Tibial artery (tissue), 4 donors: ENCODE measurements at places on chromosomes 2 and 18.

GRCh38 chr2:238955648-238956531 lies 108.0 kb downstream of the TWIST2 start:
- no peak for DNase-seq

- DNase-seq, result no peak
These were observed 92.8 kb upstream of the MSH2 start for GRCh38 chr2:47309952-47310800.

- DNase-seq, result no peak
These were observed 80.5 kb downstream of the ZBTB7C start for GRCh38 chr18:48328473-48329210.

DNA sequence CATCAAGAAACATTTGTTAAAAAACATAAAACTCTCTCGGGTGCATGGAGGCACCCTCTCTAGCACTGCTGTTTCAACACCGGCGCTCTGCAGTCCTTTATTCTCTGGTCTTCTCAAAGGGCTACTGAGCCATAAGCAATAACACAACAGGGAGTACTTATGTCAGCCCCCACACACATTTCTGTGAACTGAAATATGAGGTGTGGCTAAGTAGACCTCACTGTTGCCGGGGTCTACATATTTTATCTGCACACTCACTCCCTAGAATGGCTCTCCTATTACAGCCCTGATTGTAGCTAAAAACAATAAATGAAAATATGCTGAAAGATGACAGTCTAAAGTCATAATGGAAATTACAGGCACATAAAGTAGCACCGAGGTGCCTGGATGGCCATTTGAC lies 235.1 kb downstream of the GRB14 start:
- DNase-seq, result no peak

GRCh38 chr2:26298286-26298637 lies 47.7 kb upstream of the SELENOI start:
- no peak for DNase-seq

DNA sequence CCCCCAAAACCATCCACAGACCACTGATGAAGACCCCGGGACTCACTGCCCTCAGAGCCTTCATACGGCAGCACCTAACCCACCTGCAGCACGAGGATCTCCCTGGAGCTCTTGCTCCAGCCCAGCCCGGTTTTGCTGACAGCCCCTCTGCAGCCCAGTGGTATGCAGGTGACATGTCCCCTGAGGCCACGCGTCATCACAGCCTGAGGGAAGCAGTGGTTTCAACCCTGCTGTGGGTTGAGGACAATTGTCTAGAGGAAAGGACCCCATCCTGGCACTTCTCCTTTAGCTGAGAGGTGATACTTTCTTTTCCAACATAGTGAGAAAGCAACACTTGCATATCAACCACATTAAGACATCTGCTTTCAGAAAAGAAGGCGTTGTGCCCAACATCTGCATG lies 134.0 kb downstream of the SEPTIN10 start:
- no peak for DNase-seq

GRCh38 chr2:168686452-168687191 lies 115.8 kb upstream of the NOSTRIN start:
- DNase-seq, result no peak

DNA sequence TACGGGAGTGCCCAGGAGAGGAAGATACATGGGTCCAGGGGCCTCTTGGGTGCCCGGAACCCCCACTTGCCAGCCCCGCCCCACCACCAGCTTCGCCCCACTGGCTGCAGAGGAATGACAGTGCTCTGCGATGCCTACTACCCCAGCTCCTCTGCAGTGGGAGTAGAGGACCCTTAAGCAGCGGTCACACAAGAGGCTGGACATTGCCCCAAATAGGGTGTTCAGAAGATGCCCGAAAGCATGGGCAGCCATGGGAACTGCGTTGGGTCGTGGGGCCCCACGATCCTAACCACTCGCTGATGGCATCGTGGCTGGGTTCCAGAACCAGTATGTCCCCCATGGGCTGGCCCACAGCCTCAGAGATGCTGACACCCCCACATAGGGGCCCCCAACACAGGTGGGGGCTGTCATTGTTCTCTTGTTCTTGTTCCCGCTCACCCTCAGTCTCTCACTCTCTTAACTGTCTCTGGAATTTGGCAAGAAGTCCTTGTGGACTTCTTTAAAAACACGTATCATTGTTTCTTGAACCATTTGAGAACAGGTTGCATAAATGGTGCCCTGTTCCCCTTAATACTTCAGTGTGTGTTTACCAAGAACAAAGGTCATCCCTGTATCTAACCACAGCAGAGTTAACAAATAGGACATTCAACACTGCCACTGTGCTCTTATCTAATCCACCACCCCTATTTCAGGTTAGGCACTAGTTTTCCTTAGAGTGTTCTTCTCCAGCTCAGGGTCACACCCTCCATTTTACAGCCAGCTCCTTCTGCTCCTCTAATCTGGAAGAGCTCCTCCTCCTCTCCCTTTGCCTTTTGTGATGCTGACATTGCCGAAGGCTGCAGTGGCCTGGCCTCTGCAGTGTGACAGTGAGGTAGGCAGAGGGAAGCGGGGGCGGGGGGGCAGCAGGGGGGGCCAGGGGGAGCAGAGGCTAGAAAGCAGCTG lies 76.3 kb downstream of the STPG4 start:
- no peak for DNase-seq

DNA sequence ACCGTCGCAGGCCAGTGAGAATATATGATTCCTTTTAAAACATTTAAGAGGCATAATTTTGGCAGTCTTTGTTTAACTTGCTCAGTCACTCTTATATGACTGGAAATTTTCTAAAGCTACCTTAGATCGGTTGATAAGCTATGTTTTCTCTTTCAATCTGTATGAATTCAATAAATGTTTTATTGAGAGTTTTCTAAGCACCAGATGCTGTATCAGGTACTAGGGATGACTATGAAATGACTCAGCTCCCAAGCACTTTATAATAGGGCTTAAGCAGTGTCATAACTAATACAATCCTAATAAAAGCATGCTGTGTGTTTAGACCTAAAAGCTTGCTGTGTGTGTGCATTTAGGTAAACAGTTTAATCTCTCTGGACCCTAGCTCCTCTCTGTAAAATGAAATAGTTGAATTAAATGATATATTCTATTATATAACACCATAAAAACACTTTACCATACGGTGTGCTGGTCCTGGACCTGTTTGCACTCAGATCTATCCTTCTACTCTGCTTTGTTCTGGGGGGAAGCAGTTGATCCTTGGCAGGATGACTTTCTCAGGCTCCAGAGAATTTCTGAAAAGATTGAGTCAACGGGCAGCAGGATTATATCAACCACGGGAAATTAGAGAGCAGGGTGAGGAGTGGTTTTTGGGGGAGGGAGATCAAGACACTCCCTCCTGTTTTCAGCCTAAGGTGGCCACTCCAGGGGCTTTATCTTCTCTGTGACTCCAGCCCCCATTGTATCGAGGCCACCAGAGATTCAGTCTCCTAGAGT lies 26.1 kb upstream of the SLC38A11 start:
- no peak for DNase-seq

- DNase-seq, result no peak
These were observed 1.1 kb downstream of the ITGAV start for GRCh38 chr2:186590759-186591505.

DNA sequence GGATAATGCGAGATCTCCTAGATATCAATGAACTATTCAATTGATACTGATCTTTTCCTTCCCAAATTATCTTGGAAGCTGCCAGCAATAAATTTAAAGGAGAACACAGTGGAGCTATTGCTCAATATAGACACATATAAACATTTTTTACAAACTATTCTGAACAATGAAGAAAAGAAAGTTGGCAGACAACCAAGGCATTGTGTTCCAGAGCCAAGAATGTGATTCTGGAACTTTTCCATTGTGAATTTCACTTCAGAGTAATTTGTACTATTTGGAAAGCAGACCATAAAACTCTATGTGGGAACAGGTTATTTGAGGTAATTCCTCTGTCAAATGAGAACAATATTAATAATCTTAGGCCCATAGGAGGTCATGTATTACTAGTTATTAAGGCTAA lies 588.2 kb downstream of the IRS1 start:
- DNase-seq, result no peak

- DNase-seq, result no peak
These were observed 223.4 kb upstream of the SMAD2 start for GRCh38 chr18:48153613-48154481.

DNA sequence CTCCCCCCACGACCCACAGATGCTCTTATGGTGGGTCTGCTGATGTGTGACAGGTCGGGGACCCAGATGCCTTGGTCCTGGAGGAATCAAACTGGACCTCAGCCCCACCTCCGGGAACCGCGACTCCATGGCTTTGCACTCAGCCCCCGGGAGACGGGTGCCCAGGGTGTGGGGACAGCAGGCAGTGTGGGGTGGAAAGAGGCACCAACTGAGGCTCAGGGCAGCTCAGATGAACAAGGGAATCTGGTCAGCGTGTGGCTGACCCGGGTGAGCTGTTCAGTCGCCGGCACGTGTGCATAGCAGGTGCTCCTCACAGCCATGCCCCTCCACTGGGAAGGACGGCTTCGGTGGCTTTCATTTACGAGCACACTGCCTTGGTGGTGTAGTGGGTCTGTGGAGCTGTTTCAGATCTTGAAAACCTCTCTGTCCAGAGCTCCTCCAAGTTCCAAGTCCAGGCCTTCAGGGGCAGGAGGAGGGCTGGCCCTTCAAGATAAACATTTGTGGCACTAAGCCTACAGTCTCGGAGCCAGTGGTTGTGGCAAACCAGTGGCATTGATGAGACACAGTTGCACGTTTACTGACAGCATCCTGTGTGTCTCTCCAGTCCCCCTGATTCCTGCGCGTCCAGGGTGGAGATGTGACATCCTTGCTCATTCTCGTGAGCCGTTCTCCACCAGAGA lies 471.2 kb upstream of the HS6ST1 start:
- no peak for DNase-seq

- no peak for DNase-seq
These were observed 678.8 kb downstream of the DCC start for GRCh38 chr18:53018791-53019190.

DNA sequence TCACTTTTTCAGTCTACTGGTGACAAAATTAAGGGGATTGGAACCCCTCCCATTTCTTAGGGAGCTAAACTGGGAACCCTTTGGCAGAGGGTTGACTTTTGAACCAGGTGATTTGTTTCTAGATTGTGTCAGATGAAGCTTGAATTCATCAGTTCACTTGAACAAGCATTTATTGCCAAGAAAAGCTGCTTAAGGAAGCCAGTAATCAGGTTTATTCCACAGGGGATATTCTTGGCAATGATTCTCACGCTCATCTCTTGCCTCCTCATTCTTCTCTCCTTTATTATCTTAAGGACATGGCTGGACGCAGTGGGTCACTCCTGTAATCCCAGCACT lies 101.0 kb downstream of the ALPK2 start:
- no peak for DNase-seq

GRCh38 chr2:186827411-186827810 lies 21.6 kb downstream of the ZSWIM2 start:
- DNase-seq, result no peak

- DNase-seq, result no peak
These were observed 113.3 kb downstream of the SMAD2 start for GRCh38 chr18:47817017-47817794.

DNA sequence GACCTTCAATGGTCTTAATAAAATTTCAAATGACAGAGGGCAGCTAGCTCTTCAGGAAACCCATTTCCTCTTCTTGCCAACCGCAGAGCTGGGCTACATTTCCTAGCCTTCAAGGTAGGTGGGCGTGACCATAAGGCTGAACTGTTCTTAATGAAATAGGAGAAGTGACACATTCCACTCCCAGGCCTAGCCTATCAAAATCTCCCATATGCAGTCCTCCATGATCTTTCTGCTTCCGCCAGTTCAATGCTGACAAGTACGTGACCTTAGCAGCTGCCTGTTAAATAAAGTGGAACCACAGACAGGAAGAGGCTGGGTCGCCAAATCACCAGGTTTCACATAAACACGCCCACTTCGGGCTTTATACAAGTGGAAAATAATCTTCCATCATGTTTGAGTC lies 13.2 kb downstream of the SERPINE2 start:
- DNase-seq, result no peak

DNA sequence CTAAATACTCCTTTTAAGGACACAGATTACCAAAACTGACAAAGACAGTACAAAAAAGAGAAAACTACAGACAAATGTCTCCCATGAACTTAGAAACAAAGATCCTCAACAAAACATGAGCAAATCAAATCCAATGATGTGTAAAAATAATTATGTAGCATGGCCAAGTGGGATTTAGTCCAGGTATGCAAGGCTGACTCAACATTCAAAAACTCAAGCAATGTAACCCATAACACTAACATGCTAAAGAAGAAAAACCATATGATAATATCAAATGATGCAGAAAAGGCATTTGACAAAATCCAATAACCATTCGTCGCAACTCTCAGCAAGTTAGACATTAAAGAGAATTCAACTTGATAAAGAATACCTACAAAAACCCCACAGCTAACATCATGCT lies 239.0 kb upstream of the KLHL29 start:
- no peak for DNase-seq

- DNase-seq, result no peak
These were observed 8.1 kb downstream of the PFN4 start for GRCh38 chr2:24115057-24115456.

DNA sequence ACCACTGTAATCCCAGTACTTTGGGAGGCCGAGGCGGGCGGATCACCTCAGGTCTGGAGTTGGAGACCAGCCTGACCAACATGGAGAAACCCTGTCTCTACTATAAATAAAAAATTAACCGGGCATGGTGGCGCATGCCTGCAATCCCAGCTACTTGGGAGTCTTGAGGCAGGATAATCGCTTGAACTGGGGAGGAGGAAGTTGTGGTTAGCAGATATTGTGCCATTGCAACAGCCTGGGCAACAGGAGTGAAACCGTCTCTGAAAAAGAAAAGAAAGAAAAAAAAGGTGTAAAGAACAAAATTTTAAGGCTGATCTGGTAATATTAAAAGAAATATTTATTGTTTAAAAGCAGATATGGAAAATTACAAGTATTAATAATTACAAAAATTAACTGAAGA lies 29.7 kb downstream of the ZNF804A start:
- no peak for DNase-seq

- DNase-seq, result no peak
These were observed 1.2 kb downstream of the TXNL1 start for GRCh38 chr18:56637176-56637575.

GRCh38 chr2:142100139-142100873 lies 30.5 kb downstream of the LRP1B start:
- no peak for DNase-seq

- DNase-seq, result no peak
These were observed 1224.8 kb downstream of the SUCLG1 start for GRCh38 chr2:83234246-83234645.

DNA sequence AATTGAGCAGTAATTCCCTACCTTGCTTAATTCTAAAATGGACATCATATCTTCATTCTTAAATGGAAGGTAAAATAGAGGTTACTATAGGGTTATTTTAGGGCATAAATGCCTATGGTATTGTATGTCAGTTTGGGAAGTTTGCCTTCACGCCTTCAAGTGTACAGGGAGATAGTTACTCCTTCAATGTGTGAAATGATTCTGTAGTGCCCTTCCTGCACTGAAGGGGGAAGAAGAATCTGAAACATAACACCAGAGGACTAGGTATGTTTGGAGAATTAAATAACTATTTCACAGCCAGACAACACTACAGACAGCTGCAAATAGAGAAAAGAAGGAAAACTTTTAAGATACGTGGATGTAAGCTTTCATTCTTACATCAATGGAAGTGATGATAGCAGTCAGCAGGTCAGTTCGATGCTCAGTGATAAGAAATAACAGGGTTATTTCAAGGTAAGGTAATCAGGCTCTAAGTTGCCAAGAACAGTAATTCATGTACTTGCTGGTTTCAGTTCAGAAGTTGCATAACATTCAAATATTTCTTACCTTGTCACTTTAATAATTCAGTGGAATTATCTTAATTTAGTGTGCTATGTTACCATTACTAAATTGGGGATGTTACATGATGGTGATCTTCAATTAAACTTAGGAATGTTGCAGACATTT lies 4.0 kb downstream of the PKP4 start:
- DNase-seq, result no peak
